Inflammatory macrophage (primary cell): ENCODE measurements at places on chromosomes 12 and 14.

DNA sequence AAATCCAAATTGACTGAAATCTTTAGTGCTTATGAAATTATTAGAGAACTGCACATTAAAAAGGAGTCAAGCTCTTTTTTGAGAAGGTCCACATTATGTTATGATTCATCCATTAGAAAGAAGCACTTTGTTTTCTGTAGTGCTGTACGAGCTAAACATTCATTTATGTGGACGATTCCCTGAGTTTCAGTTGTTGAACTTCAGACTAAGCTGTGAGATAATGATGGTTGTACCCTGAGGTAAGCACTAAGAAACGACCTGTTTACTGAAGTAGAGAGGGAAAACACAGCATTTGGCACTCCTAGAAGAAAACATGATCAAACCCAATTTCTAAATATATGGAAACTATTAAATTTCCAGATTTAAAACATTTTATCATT lies 67.3 kb upstream of the ATP2B1 start:
- DNase-seq, result no peak

- no peak for DNase-seq
These were observed 58.7 kb downstream of the ST8SIA1 start for GRCh38 chr12:22275843-22276242.

DNA sequence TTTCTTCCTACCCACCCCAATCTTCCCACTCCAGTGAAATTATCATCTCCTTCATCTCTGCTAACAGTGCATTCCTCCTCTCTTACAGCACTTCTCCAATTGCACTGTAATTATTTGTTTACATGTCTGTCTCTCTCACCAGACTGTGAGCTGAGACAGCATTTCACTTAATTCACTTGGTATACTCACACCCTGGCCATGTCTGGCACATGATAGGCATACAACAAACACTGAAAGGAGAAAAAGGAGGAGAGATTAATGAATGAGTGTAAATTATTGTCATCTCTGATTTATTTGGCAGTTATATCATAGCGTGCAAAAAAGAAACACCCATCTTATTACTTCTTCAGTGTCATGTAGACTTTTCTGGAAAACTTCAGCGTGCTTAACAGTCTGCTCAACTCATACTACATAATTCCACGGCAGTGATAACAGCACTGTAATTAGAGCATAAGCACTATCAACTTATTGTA lies 452.3 kb downstream of the ADAMTS20 start:
- no peak for DNase-seq

DNA sequence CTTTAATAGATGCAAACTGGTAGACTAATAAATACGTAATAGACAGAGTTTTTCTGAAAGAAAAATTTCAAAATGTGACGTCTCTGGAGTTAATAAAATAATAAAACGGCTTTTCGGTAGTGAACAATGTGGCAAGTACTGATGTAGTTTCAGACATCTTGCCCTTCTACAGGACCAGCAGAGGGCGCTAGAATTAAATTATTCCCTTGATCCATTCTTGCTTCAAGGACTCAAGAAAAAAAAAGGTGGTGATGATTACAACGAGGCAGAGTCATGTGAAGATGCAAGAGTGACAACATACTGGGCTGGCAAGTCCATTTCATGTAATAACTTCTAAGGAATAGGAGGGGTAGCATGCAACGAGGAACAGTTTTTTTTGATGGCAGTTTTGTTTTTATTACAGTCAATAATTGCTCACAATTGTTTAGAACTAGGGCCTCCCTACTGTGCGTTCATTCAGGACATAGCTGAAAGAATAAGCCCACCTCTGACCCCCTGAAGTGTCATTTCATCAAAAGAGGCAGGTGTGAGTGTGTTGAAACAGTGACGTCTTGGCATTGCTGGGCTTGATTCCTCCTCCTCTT lies 101.0 kb upstream of the GZMB start:
- DNase-seq, result peak; percentile 69

DNA sequence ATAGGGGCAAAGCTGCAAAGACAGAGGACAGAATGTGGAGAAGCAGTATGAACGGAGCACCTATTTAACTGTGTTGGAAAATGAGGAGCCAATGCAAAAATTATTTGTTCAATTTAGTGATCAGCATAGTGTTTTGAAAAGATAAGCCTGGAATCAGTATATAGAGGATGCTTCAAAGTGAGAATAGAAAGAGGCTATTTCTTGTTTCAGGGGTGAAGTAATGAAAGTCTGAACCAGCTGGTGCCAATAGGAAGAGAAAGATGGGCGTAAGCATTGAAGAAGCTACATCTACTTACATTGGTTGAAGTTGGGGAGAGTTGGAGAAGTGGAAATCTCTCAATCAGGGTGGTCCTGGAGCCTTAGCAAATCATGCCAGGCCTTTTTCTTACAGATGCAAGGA lies 77.3 kb upstream of the SLC38A4 start:
- DNase-seq, result no peak

DNA sequence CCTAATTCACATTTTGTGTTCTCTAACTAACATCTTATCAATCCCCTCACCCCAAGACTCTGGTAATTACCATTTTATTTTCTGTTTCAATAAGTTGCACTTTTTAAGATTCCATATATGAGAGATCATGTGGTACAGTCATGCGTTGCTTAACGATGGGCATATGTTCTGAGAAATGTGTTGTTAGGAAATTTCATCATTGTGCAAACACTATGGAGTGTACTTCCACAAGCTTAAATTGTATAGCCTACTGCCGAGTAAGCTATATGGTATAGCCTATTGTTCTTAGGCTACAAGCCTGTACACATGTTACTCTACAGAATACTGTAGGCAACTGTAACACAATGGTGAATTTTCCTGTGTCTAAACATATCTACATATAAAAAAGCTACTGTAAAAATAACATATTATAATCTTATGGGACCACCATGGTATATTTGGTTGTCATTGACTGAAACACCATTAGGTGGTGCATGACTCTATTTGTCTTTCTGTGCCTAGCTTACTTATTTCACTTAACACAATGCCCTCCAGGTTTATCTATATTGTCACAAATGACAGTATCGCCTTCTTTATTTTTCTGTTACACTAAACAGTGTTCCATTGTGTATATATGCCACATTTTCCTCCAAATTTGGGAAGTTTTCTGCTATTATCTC lies 473.4 kb upstream of the LMO3 start:
- no peak for DNase-seq

DNA sequence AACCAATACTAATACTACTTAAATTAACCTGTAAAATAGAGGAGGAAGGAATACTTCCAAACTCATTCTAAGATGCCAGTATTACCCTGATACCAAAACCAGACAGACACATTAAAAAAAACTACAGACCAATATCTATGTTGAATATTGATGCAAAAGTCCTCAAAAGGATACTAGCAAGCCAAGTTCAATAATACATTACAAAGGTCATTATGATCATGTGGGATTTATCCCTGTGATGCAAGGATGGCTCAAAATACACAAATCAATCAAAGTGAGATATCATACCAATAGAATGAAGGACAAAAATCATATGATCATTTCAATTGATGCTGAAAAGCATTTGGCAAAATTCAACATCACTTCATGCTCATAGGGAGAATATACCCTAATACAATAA lies 97.2 kb upstream of the ATXN7L3B start:
- no peak for DNase-seq

DNA sequence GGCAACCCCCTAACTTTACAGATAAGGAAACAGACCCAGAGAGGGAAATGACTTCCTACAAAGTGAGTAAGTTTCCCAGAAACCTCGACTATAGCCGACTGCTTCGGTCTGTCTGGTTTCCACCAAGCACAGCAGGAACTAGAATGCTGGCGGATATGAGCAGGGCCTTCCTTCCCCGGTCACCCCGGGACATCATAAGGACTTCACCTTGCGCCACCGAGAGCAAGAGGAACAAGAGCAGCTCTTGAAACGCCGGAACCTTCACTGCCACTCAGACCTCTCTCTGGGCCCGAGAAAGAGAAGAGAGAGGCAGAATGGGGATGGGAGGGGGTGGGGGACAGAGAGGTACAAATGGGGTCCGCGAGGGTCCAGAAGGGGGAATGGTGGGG lies 29.4 kb upstream of the GPR68 start:
- DNase-seq, result peak; percentile 55

GRCh38 chr12:8612629-8613028 lies at the start of gene AICDA:
Gene AICDA (minus strand): TSS chr12:8612859. CDS start chr12:8612767, 92 bp downstream.
- DNase-seq, result no peak

GRCh38 chr12:13173012-13173932 lies 23.3 kb upstream of the EMP1 start:
- peak; percentile 77 for DNase-seq

- DNase-seq, result no peak
These were observed 6.8 kb upstream of the UNC119B start for GRCh38 chr12:120703311-120703942.

- peak; percentile 46 for DNase-seq
These were observed 53.6 kb upstream of the EIF5 start for GRCh38 chr14:103280278-103280928.
